ENCODE measurements at places on chromosomes 11 and 22.

DNA sequence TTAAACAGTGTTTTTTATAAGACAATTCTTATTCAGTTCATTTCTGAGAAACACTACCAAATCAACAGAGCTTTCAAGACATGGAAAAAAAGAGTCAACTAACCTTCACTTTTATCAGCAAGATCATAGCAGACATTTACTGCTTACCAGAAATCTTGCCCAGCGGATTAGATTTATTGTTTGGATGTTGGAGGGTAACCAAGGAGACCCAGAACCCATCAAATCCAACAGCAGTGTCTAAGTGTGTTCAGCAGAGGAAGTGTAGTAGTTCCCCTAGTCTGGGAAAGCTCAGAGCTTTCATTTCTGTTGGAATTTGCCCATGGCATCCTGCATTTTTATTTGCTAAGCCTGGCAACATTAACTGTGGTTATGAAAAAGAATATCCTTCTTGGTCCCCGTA lies 2.4 kb upstream of the PGM2L1 start:
- no peak for DNase-seq

DNA sequence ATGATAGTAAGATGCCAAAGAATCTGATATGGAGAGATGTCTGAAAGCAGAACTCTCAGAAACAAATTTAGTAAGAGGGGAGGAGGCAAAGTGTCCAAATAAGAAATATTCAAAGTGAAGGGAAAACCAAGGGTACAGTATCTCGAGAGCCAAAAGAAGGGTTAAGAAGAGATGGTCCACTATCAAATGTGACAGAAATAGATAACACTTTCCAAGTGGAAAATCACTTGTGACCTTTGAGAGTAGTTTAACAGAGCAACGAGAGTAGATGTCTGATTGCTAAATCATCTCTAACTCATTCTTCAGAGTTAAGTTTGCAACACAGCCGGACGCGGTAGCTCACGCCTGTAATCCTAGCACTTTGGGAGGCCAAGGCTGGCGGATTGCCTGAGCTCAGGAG lies 4.3 kb upstream of the BUD13 start:
- no peak for DNase-seq

DNA sequence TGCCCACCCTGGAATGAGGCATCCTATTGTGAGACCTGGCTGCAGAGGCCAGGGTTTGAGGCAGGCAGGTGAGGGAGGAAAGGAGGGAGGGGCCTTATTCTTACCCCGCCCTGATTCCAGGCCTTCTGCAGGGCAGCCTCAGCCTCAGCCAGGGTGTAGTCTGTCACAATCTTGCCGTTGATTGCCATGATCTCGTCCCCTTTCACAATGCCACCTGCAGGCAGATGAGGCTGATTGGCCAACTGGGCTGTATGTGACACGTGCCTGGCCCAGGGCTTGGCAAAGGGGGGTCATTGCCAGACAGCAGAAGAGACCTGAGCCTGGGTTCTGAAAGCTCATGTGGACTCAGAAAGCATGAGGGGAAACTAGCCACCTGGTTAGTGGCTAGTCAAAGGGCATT lies 21.4 kb upstream of the ABCC8 start:
- no peak for DNase-seq

DNA sequence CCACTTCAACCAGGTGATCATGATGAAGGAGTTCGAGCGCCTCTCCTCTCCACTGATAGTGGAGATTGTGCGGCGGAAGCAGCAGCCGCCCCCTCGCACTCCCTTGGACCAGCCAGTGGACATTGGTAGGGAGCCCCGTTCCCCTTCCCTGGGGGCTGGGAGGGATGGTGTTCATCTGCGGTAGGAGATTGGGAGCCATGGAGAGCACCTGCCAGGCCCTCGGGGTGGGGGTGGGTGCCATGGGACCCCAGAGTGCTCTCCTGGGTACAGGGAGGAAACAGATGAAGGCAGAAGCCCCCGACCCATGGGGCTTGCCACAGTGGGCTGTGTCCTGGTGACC lies 7.0 kb downstream of the THAP7 start:
- DNase-seq, result no peak

Measured in activated CD4-positive, alpha-beta T cell treated with anti-CD3 and anti-CD28 coated beads for 1 hour (primary cell).